ENCODE measurements at places on chromosomes 6 and 20.

GRCh38 chr20:42938441-42939205 lies 251.1 kb downstream of the PTPRT start:
- DNase-seq, result peak; percentile 32
- H3K4me1 ChIP-seq, result no peaks in the 10 kb centered on the region
- H3K27ac ChIP-seq, result no peak overlapping the region
- no peaks in the 10 kb centered on the region for H3K36me3 ChIP-seq

GRCh38 chr6:22666586-22666985 lies 97.2 kb downstream of the HDGFL1 start:
- H3K27ac ChIP-seq, result no peak overlapping the region
- peak; percentile 22 for DNase-seq
- no peak overlapping the region for H3K4me3 ChIP-seq
- H3K27me3 ChIP-seq, result no peaks in the 10 kb centered on the region
- no peaks in the 10 kb centered on the region for H3K36me3 ChIP-seq
- H3K4me1 ChIP-seq, result peaks cover 12% of the 10 kb centered on the region

DNA sequence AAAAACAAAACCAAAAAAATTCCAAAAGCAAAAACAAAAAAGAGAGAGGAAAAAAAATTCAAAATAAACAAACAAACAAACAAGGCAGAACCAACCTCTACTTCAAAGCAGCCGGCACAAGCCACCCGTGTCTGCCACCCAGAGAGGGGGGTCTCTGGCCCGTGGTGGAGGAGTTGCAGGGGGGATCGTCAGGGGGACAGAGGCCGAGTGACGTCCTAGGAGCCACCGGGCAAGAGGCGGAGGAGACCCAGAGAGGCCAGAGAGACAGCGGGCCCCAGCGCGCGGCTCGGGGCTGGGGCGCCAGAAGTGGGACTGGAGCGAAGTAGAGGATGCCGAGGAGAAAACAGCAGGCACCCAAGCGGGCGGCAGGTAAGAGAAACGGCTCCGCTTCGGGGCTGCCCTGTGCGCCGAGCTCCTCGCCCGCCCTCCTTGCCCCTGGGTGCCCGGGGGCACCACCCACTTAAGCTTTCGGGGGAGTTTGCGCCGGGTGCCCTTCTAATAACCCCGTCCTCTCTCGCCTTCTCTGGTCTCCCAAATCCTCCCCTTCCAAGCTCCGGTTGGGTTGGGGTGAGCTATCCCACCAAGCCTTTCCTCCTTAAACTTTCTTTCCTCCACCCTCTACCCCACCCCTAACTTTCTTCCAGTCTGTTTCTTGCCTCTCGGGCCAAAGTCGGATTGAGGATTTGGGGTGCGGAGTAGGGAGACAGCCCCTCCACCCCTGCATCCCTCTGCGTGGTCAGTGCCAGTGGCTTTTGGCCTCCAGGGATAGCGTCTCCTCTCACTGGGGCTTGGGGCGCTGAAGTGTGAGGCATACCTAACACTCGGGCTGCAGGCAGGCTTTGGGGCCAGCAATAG lies 1.0 kb downstream of the TSHZ2 start:
- peaks cover 20% of the 10 kb centered on the region for H3K27me3 ChIP-seq
- no peak overlapping the region for H3K27ac ChIP-seq
- no peaks in the 10 kb centered on the region for H3K36me3 ChIP-seq
- no peaks in the 10 kb centered on the region for H3K4me1 ChIP-seq
- DNase-seq, result peak; percentile 68

- no peak overlapping the region for H3K27ac ChIP-seq
- no peaks in the 10 kb centered on the region for H3K4me1 ChIP-seq
- H3K36me3 ChIP-seq, result no peaks in the 10 kb centered on the region
Measured at GRCh38 chr6:166026586-166027126, 141.0 kb downstream of the TBXT start.

GRCh38 chr6:166443166-166443565 lies 60.4 kb upstream of the MPC1 start:
- DNase-seq, result no peak
- H3K36me3 ChIP-seq, result no peaks in the 10 kb centered on the region
- H3K27me3 ChIP-seq, result no peaks in the 10 kb centered on the region
- H3K4me3 ChIP-seq, result no peak overlapping the region
- no peaks in the 10 kb centered on the region for H3K4me1 ChIP-seq

- no peak overlapping the region for H3K4me3 ChIP-seq
- H3K27me3 ChIP-seq, result no peaks in the 10 kb centered on the region
- H3K4me1 ChIP-seq, result no peaks in the 10 kb centered on the region
- no peaks in the 10 kb centered on the region for H3K36me3 ChIP-seq
- no peak overlapping the region for H3K27ac ChIP-seq
Measured at GRCh38 chr6:45781890-45782289, 233.8 kb downstream of the CLIC5 start.

- no peak overlapping the region for H3K27ac ChIP-seq
- DNase-seq, result no peak
- H3K4me3 ChIP-seq, result no peak overlapping the region
- no peaks in the 10 kb centered on the region for H3K27me3 ChIP-seq
- H3K36me3 ChIP-seq, result no peaks in the 10 kb centered on the region
- no peaks in the 10 kb centered on the region for H3K4me1 ChIP-seq
Measured at GRCh38 chr20:53362736-53363135, 230.9 kb downstream of the ZNF217 start.

DNA sequence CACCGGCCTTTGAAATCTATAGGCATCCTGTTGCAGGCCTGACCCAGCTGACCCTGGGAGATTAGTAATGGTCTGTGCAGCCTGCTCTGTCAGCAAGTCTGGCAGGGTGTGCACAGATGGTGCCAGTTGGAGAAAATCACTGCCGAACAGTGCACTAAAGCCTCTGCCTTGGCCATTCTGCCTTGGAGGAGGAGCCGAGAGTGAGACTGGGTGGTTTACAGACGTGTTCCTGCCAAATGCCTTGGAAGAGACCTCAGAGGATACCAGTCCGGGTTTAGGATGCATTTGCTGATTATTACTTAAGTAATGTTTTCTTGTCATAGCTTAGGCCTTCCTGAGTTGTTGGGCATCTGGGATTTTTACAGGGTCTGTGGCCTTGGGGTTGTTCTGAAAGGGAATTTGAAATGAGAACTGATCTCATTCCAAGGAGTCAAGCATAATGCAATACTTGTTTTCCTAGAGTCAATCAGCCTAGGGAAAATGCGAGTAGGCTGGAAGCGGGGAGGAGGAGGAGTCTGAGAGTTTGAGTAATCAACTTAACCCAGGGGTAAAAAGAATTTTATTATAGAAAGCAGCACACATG lies 292.1 kb downstream of the SOX4 start:
- DNase-seq, result peak; percentile 87
- no peaks in the 10 kb centered on the region for H3K27me3 ChIP-seq
- H3K4me3 ChIP-seq, result no peak overlapping the region
- H3K27ac ChIP-seq, result no peak overlapping the region
- no peaks in the 10 kb centered on the region for H3K36me3 ChIP-seq

DNA sequence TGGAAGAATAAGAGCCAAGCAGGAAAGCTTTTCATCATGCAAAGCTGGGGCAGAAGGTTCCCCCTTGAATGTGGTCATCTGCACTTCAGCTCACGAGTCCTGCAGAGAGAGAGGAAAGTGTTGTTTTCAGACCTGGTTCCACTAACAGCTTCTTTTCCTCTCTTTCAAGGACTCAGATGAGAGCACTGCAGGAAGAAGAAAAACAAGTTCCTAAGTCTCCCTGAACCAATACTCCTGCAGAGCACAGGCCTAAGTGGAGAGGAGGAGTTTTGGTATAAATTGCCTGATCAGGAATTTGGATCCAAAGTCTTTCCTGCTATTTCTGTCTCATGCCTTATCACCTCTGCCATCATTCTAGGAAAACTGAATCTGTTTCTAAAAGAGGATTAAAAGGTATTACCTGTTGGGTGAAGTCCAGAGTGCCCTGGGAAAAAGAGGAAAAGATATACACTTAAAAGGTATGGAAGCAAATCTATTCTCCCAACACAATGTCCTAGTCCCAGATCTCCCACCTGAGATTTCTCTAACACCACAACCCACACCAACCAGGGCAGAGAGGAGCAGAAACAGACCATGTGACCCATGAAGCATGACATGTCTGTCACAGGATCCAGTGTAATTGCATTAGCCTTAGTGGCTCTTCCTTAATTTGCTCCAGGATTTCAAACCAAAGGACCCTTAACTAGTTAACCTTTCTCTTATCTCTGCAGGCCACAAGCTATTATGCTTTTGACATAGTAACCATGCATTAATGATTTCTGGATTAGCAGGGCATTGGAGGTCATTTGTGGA lies 12.2 kb downstream of the HLA-DRB5 start:
- H3K4me1 ChIP-seq, result no peaks in the 10 kb centered on the region
- DNase-seq, result no peak
- no peaks in the 10 kb centered on the region for H3K36me3 ChIP-seq
- H3K27me3 ChIP-seq, result no peaks in the 10 kb centered on the region
- H3K27ac ChIP-seq, result no peak overlapping the region

DNA sequence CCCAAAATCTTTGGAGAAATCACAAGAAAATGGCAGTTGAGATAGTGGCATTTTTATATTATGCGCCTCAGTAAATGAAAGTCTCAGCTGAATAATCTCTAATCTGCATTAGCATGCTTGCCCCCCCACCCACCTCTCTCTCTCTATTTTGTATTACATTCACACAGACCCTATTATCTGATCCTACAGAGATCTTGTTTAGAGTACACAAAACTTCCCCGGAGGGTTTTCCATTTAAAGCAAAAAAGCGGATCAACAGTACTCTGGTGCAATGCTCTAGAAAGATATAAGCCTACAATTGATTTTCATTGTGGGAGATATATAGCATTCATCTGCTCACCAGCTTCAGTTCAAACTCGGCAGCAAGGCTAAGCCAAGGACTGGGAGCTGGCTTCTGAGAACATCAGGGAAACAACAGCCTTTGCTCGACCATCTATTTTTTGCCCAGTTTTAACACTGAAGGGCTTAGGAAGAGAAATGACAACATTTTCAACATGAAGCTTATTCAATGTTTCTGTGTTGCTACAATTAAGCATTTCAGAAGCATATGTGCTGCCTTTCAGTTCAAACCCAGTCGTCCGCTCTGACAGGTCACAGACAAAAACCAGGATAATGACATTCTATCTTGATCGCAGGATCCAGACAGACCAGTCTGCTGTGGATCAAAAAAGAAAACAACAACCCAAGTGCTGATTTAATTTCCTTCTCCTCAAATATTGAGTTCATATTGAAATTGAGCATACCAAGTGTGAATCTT lies 137.6 kb upstream of the ATXN1 start:
- H3K4me3 ChIP-seq, result no peak overlapping the region
- no peak for DNase-seq
- H3K36me3 ChIP-seq, result no peaks in the 10 kb centered on the region
- H3K27ac ChIP-seq, result no peak overlapping the region
- H3K4me1 ChIP-seq, result no peaks in the 10 kb centered on the region

- no peak for DNase-seq
- no peak overlapping the region for H3K27ac ChIP-seq
- H3K4me1 ChIP-seq, result no peaks in the 10 kb centered on the region
Measured at GRCh38 chr6:11738661-11739375, 39.8 kb downstream of the ADTRP start.

DNA sequence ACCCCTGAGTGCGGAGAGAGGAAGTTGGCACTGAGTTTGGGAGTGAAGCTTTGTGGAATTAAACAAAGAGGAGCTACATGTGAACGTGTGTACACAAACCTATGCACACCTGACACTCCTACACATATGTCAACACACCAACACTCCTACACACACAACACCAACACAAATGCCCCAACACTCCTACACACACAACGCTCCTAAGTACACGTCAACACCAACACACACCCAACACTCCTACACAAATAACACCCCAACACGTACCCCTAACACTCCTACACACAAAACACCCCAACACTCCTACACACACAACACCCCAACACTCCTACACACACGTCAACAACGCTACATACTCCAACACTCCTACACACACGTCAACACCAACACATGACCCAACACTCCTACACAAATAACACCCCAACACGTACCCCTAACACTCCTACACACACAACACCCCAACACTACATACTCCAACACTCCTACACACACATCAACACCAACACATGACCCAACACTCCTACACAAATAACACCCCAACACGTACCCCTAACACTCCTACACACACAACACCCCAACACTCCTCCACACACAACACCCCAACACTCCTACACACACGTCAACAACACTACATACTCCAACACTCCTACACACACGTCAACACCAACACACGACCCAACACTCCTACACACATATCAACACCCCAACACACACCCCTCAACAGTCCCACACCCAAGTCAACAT lies 40.1 kb upstream of the ZBP1 start:
- H3K36me3 ChIP-seq, result peaks cover 3% of the 10 kb centered on the region
- H3K27me3 ChIP-seq, result no peaks in the 10 kb centered on the region
- no peak for DNase-seq

DNA sequence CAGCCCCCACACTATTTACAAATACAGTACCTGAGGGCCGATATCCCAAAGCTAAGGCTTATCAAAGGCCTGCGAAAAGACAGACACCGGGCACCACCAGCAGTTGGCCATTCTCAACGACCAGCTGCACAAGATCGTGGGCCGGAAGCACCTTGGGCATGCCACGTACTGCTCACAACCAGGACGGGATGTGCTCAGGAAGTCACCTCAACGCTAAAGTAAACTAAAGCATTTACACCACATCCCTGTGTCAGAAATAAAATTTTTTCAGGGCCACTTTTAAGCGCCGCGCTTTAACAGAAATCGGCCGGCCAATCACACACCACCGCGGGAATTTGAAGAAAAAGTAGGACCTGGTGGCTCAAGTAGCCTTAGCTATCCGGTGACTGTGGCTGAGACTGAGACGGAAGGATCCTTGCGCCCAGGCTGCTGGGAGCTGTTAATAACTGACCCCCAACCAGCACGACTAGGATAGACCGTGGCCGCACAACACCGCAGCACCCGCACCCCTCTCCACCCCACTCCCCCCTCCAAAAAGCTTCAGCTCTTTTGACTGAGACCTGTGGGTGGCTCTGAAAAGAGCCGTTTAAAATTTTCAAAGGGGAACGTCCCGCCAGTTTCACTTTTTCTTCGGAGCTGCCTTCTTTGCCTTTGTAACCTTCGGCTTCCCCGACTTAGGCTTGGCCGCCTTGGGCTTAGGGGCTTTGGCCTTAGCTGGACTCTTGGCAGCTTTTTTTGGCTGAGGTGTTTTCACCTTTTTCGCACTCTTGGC lies 131.2 kb upstream of the BTN3A2 start:
- no peaks in the 10 kb centered on the region for H3K4me1 ChIP-seq
- peak; percentile 88 for DNase-seq
- no peaks in the 10 kb centered on the region for H3K27me3 ChIP-seq
- H3K36me3 ChIP-seq, result no peaks in the 10 kb centered on the region
- H3K27ac ChIP-seq, result peak overlapping the region; percentile 66

- no peaks in the 10 kb centered on the region for H3K27me3 ChIP-seq
- DNase-seq, result peak; percentile 78
- H3K27ac ChIP-seq, result no peak within 1 kb of the TSS
- H3K4me3 ChIP-seq, result peak within 1 kb of the TSS; percentile 65
- H3K4me1 ChIP-seq, result peaks cover 10% of the 10 kb centered on the region
Measured at GRCh38 chr20:17530716-17531664, at the start of gene BFSP1. Gene BFSP1 (minus strand): TSS chr20:17531379. CDS start chr20:17531329, 50 bp downstream.

Measured in lung (tissue), 17 donors.